ENCODE measurements at places on chromosomes 4 and X. TPM values are rescaled to one million over a fixed set of nuclear protein-coding genes. Genes with fewer than 3 reads are reported as not detected.

The MBNL3 gene
- 1.3 TPM for total RNA-seq

The NEXMIF gene
- total RNA-seq = 0.03 TPM

The CWH43 gene
- total RNA-seq = not detected

The PLAC8 gene
- total RNA-seq = not detected

The TLR10 gene
- not detected for total RNA-seq

The FRMD7 gene
- 0.03 TPM for total RNA-seq

The NDP gene
- total RNA-seq = 17.2 TPM

The SRPX2 gene
- 210 TPM for total RNA-seq

The TBC1D9 gene
- 45.7 TPM for total RNA-seq

The GSPT2 gene
- 4.8 TPM for total RNA-seq

The HAND2 gene
- total RNA-seq = 5.4 TPM

The PABPC1L2B gene
- not detected for total RNA-seq

The MTNR1A gene
- not detected for total RNA-seq

The ELF4 gene
- total RNA-seq = 13.4 TPM

The CXCL1 gene
- 120 TPM for total RNA-seq

The ETDB gene
- total RNA-seq = not detected

The PDZD4 gene
- 0.33 TPM for total RNA-seq

The ZAR1 gene
- not detected for total RNA-seq

The PGAM4 gene
- total RNA-seq = not detected

The GPC4 gene
- 3.5 TPM for total RNA-seq

The MUC7 gene
- not detected for total RNA-seq

The KIF4A gene
- 2.2 TPM for total RNA-seq

The C4orf51 gene
- total RNA-seq = not detected

The MGAT4D gene
- total RNA-seq = not detected

The GAGE12H gene
- total RNA-seq = not detected

The RHOXF2B gene
- not detected for total RNA-seq

The TMSB15B gene
- total RNA-seq = 1.5 TPM

The TCP11X2 gene
- not detected for total RNA-seq

The GUCY1B1 gene
- 4.9 TPM for total RNA-seq

The DBET gene
- total RNA-seq = not detected

The AREG gene
- 0.30 TPM for total RNA-seq

The SPANXN4 gene
- total RNA-seq = not detected

The TENT5D gene
- total RNA-seq = not detected

The SLC10A3 gene
- 37.0 TPM for total RNA-seq

The EDA2R gene
- total RNA-seq = 10.9 TPM

The CABS1 gene
- not detected for total RNA-seq

The HPGD gene
- 0.20 TPM for total RNA-seq

The CFP gene
- 0.07 TPM for total RNA-seq

The AVPR2 gene
- not detected for total RNA-seq

The GPAT3 gene
- total RNA-seq = 14.1 TPM

The PLP1 gene
- 0.46 TPM for total RNA-seq

The CT55 gene
- not detected for total RNA-seq

The VEGFC gene
- 60.5 TPM for total RNA-seq

The RENBP gene
- 7.6 TPM for total RNA-seq

The CCKAR gene
- total RNA-seq = not detected

The TRPC5OS gene
- total RNA-seq = not detected

The MAMLD1 gene
- 1.1 TPM for total RNA-seq

The ZCCHC4 gene
- 11.7 TPM for total RNA-seq

The ENOX2 gene
- total RNA-seq = 9.7 TPM
